ENCODE measurements at places on chromosomes 4 and X.
A peak's percentile ranks its signal among the peaks of the same experiment; 100 is the strongest.

- no peak for DNase-seq
Observed at GRCh38 chr4:5040856-5041620, 10.2 kb upstream of the STK32B start.

GRCh38 chr4:115361781-115362180 is 248.4 kb upstream of the NDST4 start:
- no peak for DNase-seq

GRCh38 chr4:6365545-6366086 is 96.0 kb downstream of the WFS1 start:
- no peak for DNase-seq

- DNase-seq = no peak
Observed at GRCh38 chr4:158179465-158179864, 6.6 kb upstream of the GASK1B start.

DNA sequence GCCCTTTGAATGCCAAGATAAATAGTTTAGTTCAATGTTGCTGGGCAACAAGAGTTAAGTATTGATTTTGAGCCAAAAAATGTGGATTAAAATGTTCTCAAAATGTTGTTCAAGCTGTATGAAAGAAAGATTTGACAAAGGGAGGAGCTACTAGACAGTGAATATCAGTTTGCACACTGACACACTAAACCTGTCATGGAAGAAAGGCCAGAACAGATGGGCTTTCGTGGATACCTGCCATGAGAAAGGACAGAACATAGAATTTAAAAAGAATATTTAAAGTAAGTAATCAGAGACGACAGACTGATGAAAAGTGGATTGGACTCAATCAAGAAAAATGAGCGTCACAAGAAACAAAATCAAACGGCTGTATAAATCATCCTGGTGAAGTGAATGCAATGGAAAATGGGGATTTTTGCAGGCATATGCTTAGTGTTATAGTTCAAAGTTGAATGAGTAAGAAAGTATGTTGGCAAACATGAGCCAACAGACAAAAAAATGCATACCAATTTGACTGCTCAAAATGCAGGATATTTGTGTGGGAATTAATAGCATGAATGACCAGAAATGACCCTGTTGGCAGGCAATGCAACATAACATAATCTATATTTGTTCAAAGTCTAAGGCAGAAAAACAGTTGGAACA is 7.4 kb downstream of the PCDH18 start:
- peak; percentile 88 for DNase-seq

DNA sequence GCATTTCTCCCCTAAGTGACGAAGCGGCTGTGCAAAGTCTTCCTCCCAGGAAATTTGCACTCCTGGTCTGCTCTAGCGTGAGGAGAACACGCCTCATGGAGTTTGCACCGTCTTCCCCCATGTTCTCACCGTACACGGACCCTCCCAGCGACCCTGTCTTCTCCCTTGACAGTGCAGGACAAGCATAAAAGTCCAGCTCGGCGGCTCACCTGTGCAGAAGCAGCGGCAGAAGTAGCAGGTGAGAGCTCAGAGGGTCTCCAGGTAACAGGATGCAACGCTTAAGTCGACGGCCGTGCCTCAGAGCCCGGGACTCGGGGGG is 314 bp downstream of the P2RY8 start:
- no peak for DNase-seq

GRCh38 chr4:3712936-3713335 is 53.2 kb upstream of the ADRA2C start:
- no peak for DNase-seq

- no peak for DNase-seq
Observed at GRCh38 chrX:11187001-11187400, 75.9 kb downstream of the HCCS start.

- DNase-seq = no peak
Observed at GRCh38 chr4:56212774-56213173, 174.5 kb downstream of the AASDH start.

DNA sequence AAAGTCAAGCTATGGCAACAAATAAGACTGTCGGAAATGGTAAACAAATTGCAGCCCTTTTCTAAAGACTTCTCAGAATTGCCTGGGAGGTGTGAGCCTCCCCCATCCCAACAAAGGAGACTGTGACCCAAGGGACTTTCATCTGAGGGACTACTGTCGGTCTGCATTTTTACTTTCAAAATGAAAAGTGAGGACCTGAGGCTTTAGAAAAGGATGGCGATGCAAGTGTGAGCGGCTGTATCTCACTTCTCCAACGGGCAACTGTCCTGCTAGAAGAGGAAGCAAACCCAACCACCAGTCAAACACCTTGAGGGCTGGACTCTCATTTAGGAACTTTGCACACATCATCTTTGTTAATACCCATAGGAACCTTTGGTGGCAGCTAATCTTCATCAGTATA is 62.6 kb upstream of the CLNK start:
- DNase-seq = no peak

DNA sequence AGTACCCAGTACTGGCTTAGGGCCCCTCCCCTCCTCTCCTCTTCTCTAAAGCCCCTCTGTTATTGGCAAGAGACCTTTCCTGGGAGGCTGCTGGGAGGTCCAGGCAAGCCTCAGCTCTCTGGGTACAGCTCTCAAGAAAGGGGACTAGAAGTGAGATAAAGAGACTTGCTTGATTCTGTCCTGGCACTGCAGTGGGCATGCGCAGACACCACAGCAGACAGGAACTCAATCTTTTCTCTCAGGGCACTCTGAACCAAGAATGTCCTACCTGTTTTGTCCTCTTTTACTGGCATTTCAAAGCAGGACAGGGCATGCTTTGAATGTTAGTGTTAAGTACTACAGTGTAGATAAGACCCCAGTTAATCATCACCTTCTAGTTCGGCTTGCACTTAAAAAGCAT is 74.9 kb downstream of the NYX start:
- no peak for DNase-seq

DNA sequence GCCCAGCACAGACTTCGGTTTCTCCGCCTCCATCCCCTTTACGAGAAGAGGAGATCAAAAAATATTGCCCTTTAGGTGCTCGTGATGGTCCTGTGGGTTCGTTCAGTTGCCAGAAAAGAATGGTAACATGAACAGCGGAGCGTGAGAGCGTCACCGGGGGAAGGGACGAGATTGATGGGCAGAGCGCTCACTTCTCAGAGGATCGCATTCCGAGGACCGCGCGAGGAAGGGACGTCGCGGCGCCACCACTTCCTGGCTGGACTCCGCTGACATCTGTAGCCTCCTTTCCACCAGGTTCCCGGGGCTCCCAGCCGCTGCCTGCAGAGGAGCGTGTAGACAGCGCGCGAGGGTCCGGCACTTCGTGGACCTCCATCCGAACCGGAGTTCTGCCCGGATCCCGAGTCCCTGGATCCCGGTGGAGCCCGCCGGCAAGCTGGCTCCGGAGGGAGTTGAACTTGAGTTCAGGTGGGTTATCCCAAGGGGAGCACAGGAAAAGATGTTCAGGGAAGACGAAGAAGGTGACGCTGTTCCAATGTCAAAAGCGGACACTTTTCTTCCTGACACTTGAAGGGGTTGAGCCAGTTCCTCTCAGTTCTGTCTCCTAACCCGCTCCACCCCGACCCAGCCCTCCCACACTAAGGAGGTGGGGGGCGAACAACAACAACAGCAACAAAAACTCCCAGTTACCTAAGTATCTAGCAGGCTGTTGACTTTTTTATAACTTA is 484 bp downstream of the GALNTL6 start:
- DNase-seq = peak; percentile 12

All from fibroblast of skin of abdomen (primary cell).